ENCODE measurements at places on chromosomes 2 and 18. TPM values are rescaled to one million over a fixed set of nuclear protein-coding genes. Genes with fewer than 3 reads are reported as not detected.

DNA sequence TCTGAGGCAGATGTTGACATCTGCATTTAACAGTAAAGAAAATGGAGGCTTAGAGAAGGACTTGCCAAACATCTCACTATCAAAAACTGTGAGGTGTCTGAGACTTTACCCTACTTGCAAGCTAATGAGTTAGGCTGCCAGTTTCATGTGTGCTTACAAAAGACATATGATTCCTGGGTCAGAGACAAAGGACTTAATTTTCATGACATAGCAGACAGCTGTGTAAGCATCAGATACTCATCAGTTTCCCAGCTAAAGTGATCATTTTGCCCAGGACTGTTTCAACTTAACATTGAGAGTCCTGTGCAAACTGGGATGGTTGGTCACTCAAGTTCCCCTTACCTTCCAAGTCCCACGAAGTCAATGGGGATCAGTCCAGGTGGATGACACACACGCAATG is 18.9 kb upstream of the DAPL1 start:
- no peak for DNase-seq

The NTSR2 gene
- total RNA-seq, result not detected

DNA sequence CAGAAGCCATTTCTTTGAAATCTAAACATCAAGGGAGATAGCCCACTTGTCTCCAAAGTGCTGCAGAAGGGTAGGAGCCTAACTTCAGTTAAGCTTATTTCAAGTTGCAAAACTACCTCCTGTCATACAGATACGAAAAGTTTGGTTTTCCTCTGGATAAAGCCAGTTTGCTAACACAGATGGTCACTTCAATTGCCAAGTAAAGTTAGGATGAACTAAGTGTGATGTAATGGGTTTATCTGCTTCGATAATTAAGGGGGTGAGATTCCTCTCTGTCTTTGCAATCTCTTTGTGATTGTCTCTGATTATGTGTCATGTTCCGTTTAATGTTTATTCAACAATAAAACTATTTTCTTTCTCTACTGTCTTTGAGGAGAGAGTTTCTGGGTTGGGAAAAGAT is 156.4 kb downstream of the SLC39A10 start:
- no peak for DNase-seq

The PFN4 gene
- total RNA-seq, result 1.0 TPM

- no peak for DNase-seq
These were observed 10.5 kb downstream of the CCDC88A start for GRCh38 chr2:55408918-55409868.

GRCh38 chr2:224362094-224362493 is 39.8 kb downstream of the FAM124B start:
- no peak for DNase-seq

- no peak for DNase-seq
These were observed 9.6 kb upstream of the LRP1B start for GRCh38 chr2:142140434-142140845.

DNA sequence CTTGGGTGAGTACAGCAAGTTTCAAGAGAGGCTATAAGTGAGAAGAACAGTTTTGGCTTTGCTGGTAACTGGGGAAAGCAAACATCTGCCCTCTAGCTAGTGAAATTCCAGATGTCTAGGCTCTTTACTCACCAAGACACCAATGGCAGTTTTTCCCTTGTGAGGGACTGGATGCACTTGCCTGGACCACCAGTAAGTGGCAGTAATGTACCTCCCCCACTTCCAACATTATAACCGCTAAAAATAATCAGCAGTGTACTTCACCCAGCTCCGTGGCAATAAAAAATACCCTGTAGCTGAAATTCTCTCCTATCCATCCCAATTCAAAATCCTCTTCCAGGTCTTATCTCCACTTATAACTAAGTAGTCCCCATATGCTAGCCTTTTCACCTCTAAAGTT is 383.9 kb downstream of the ARHGAP15 start:
- no peak for DNase-seq

The GPBAR1 gene
- total RNA-seq, result 1.2 TPM

The CREG2 gene
- 0.81 TPM for total RNA-seq

DNA sequence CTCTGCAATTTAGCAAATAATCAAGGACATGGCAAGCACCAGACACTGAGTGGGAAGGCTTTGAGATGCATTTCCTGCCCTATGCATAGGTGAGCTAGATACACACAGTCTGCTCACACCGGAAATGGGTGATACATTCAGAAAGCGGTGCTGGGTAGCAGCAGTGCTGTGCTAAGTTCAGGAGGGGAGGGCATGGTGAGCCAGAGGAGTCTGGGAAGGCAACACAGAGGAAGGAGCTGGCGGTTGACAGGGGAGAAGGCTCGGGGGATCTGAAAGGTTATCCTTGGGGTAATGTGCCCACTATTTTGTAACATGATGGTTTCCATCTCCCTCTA is 57.4 kb upstream of the EPAS1 start:
- DNase-seq, result no peak

DNA sequence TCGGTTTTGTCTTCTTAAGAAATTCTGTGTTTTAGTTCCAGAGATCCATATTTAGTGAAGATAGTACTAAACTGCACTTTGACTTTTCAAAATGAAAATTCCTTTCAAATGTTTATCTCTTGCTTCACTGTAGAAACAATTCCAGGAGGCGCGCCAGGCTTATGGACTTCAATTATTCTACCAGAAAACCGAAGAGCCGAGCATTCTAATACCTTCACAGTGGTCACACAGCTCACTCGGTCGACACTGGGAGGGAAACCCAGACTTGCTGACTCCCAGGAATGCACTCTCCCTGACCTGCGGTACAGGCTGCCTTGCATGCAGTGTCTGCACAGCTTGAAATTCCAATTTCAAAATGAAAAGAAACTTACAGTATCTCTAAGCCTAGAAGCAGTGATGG is 119.9 kb upstream of the PIEZO2 start:
- no peak for DNase-seq

GRCh38 chr2:64606479-64607363 is 47.0 kb downstream of the SERTAD2 start:
- peak; percentile 92 for DNase-seq

The SSB gene
- total RNA-seq, result 61.8 TPM

The RAB17 gene
- 3.5 TPM for total RNA-seq

- DNase-seq, result no peak
These were observed 158.9 kb downstream of the NEB start for GRCh38 chr2:151575338-151575737.

GRCh38 chr2:182999348-183000028 is 38.8 kb downstream of the NCKAP1 start:
- no peak for DNase-seq

GRCh38 chr2:178863856-178864620 is 56.8 kb upstream of the TTN start:
- peak; percentile 89 for DNase-seq

GRCh38 chr18:3666526-3667254 is 216.7 kb downstream of the TGIF1 start:
- no peak for DNase-seq

GRCh38 chr2:129422028-129422427 is 557.4 kb upstream of the RAB6C start:
- DNase-seq, result no peak

DNA sequence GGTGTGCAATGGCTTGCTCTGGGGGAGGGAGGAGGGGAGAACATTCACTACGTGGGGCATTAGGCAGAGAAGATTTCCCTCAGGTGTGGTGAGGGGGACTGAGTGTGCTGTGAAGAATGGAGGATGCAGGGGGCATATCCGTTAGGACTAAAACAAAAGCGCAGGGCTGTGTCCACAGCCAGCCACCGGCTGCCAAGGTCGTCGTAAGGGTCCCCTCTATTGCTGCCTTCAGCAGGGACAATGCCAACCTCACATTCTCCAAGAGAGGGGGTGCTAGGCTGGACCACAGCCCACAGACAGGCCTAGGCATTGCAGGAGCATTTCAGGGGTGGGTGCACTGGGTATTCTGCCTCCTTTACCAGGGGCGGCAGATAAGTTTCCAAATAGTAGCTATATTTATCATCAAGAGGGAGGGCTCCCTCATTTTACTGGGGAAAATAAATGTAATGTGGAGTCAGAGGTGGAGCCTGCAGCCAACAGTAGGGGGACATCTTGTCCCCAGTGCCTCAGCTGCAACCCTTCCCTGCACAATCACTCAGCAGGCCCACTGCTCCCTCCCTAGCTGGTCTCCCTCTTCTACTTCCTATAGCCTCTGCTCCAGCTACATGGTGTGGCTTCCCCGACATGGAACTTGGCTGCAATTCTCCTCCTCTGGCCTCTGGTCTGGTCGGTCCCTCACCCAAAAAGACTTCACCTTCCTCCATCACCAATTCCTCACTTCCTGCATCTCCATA is 74.9 kb upstream of the OTOF start:
- no peak for DNase-seq

The NDUFV2 gene
- total RNA-seq, result 325 TPM

- DNase-seq, result peak; percentile 87
These were observed 39.5 kb upstream of the FHL2 start for GRCh38 chr2:105438104-105438929.
